ENCODE measurements at places on chromosomes 2 and 18.

GRCh38 chr2:60109744-60110143 lies 443.7 kb downstream of the BCL11A start:
- DNase-seq, result no peak

GRCh38 chr18:79487183-79487800 lies 91.6 kb downstream of the NFATC1 start:
- no peak for DNase-seq

DNA sequence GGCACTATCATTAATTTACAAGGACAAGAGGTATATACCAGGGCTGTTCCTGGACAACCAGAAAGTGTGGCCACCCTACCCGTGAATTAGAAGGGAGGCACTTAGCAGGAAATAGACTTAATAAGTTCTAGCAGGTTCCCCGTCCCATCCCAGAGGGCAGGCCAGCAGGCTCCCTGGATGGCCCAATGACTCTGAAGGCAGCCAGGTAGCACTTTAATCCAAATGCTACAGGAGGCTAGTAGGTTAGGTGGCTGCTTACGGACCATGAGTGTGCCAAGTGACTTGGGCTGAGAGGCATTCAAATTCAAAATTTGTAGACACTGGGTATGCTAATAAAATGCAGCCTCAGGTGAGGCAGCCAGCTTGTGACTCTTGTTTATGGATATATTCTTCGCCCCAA lies 123.9 kb downstream of the UXS1 start:
- DNase-seq, result no peak

GRCh38 chr2:56338232-56338631 lies 154.4 kb downstream of the CCDC85A start:
- no peak for DNase-seq

DNA sequence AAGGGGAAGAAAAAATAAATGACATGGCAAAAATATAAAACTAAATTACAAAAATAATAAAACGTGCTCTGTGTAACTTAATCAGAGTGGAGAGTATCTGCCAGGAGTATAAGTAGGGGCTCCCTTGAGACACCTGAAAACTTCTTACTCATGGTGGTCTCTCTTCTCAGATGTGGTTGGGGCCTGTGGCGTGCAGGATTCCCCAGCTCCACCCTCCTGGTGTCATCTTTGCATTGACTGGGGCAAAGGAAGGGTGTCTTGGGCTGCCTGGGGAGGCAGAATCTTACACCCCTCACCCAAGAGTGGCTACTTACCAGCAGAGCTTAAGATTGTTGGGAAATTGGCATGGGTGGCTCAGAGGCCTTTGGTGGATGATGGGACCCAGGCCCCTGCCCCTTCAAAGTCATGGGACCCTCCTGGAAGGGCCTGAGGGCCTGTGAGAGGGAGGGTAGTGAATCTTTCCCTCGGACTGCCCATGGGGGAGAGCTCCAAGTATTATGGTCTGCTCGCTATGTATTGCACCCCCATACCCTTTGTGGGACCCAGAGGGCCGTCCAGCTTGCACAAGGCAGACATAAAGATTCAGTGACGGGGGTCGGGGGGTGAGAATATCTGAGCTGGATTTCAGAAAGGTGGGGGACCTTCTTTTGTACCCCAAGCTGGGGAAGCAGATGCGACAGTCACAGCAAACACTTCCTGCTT lies 6.9 kb upstream of the TRAF3IP1 start:
- DNase-seq, result no peak

- no peak for DNase-seq
These were observed 296.9 kb upstream of the CDH19 start for GRCh38 chr18:66900837-66901236.

GRCh38 chr2:129828792-129829191 lies 150.7 kb upstream of the RAB6C start:
- DNase-seq, result no peak

- no peak for DNase-seq
These were observed 39.0 kb downstream of the NPC1 start for GRCh38 chr18:23547306-23547705.

DNA sequence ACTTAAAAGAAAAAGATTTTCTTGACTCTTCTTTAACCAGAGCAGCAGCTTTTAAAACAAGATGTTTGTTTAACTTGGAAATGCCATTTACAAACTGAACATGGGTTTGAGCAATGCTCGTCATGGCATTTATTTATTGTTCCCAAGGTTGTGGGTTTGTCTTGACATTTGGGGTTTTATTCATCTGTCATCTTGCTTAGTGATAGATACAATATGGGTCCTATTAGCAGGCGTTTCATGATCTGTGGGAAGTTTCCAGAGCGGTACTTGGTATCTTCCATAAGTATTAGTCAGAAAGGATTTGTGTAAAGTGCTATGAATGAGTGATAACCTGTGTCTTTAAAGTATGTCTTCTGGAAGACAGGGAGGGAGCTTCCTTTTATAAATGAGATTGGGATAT lies 29.9 kb upstream of the MGAT5 start:
- no peak for DNase-seq

DNA sequence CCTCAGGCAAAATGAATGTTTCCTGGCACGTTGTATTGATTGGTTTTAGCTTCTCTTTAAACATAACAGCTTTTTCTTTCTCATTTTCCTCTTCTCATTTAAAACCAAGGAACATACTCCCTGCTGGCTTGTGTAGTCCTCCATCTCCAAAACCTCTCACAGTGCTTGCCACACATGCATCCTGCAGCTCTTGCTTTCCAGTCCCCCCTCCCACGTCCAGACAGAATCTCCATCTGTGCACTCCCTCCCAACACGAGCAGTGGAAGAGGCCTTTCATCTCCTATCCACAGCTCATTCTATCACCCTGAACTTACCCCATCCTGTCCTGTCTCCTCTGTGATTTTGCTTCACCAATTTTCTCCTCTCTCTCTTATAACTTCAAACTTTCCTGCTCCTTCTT lies 99.6 kb upstream of the THSD7B start:
- DNase-seq, result no peak

Measured in CD4-positive, alpha-beta T cell treated with Interleukin-2 at 100 ng/mL for 4 hours (primary cell).